ENCODE measurements at places on chromosomes 4 and X.

GRCh38 chr4:109410226-109410625 lies 23.4 kb upstream of the SEC24B start:
- DNase-seq, result no peak

- no peak for DNase-seq
These were observed 472.6 kb upstream of the CPEB2 start for GRCh38 chr4:14529653-14530052.

DNA sequence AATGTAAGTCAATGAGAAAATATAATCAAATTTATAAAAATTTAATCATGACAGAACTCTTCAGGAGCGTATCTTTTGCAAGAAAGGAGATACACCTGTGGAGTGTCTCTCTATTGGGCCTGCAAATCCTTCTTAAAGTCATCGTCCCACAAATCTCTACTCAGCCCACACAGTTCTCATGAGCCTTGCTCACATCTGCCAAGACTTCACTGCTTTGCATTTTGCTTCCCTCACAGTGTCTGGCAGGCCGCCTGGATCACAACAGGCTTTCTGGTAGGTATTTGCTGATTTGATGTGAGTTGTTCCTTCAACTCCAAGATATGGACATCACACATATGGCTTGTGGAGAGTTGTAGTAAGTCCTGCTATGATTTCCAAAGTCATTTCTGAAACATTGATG lies 183.1 kb upstream of the ARX start:
- no peak for DNase-seq

- DNase-seq, result no peak
These were observed 20.0 kb downstream of the PRPS1 start for GRCh38 chrX:107648332-107648731.

- no peak for DNase-seq
These were observed 200.2 kb downstream of the CLCN4 start for GRCh38 chrX:10356979-10357378.

GRCh38 chrX:20529301-20529700 lies 262.6 kb upstream of the RPS6KA3 start:
- DNase-seq, result no peak

DNA sequence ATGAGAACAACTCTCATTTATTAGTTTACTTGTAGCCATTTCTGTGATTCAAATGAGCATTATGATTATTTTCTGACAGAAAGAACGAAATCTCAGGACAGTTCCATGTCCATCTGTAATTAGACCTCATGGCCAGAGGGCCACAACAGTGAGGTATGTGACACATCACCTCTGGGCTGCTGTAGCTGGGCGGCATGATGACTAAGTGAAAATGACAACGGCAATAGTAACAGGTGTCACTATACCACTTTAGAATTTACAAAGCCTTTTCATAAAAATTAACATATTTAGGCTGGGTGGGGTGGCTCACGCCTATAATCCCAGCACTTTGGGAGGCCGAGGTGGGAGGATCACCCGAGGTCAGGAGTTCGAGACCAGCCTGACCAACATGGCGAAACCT lies 252.6 kb downstream of the CBR4 start:
- DNase-seq, result no peak

- DNase-seq, result no peak
These were observed 66.9 kb upstream of the C4orf50 start for GRCh38 chr4:6085028-6085690.

- no peak for DNase-seq
These were observed 38.4 kb upstream of the FAM9B start for GRCh38 chrX:9072281-9072680.

DNA sequence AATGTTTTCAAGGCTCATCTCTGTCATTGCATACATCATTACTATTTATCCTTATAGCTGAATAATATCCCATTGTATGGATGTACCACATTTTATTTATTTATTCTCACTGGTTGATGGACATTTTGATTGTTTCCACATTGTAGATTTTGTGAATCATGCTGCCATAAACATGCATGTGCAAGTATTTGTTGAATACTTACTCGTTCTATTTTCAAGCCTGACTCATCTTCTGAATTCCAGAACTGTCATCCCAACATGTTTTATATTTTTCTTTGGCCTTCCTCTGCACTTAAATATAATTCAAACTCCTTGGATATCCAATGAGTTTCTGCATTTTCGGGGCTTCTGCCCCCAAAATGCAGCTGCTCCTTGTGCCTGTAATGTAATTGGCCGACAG lies 77.6 kb downstream of the MXRA5 start:
- no peak for DNase-seq

DNA sequence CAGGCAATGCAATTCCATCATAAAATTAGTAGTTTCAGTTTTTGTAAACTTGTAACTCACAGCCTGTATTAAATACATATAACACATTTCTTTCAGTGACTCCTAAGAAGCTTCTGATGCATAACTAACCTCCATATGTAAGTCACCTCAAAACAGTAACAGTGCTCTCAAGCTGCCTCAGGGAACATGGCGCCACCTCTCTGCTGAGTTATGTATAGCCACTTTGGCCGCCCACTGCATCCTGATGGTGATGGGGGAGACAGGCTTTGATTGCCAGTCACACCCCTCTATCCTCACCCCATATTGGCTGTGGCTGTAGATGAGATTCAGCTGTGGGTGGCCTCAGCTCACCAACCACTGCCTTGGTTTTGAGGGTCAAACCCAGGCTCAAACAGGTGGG lies 54.3 kb downstream of the LRBA start:
- no peak for DNase-seq

GRCh38 chrX:46814966-46815365 lies 21.9 kb upstream of the RP2 start:
- no peak for DNase-seq

DNA sequence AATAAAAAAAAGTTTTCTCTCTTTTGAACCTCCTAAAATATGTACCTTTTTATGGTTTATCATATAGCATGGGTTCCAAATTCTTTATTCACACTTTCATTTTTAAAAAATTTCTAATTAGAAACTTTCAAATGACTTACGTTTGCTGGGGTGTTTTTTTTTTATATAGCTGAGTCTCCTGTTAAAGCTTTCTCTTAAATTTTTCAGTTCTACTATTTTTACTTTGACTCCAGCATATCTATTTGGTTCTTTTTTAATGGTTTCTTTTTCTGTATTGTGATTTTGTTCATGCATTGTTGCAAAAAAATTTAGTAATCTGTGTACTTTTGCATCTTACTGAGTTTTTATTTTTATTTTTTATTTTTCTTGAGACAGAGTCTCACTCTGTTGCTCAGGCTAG lies 22.3 kb downstream of the ZNF718 start:
- no peak for DNase-seq

DNA sequence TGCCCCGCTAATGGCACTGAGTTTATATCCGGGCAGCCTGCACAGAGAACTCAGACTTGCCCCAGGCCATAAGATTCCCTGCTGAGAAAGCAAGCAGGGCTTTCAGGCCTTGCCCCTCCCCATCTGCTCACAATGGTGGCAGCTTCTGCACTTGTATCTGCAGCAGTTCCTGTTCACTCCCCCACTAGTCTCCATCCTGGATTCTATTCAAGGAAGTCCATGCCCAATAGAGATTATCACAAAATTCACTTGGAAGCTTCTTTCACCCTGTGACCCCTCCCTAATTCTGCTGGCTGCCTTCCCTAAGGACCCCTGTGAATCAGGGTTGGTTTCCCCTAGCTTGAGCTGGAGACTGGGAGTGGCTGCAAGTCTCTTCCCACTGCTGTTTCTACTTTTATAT lies 34.5 kb upstream of the UCP1 start:
- DNase-seq, result no peak

DNA sequence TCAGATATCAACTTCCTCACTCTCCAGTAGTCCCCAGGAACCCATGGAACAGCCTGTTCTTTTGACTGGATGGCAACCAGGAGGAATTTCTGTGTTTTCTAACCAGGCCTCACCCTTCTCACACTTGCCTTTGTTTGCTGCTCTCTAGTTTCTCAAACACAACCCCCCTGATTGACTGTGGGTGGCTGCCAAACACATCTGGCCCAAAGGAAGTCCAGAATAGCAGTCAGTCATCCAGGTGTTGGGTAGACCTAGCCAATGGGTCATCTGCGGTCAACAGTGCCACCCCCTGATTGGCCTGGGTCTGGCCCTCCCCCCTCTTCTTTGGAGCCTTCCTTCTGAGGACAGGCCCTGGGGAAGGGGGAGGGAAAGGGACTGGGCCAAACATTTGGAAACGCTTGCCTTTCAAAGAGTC lies 53.7 kb downstream of the MSX1 start:
- DNase-seq, result no peak

- DNase-seq, result no peak
These were observed 8.9 kb downstream of the KDR start for GRCh38 chr4:55116450-55116849.

DNA sequence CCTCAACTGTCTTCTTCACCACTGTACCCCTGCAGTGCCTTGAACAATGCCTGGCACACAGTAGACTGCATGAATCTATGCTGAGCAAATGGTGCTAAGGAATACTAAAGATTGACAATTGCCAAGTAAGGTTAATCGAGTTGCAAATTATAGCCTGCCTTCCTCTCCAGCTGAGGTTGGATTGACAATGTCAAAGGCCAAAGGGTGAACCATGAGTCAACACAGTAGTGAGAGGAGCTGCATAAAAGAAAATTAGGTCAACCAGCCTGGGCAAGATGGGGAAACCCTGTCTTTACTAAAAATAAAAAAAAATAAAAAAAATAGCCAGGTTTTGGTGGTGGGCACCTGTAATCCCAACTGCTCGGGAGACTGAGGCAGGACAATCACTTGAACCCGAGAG lies 97.1 kb upstream of the BMPR1B start:
- no peak for DNase-seq

- DNase-seq, result no peak
These were observed 42.6 kb downstream of the GAK start for GRCh38 chr4:889516-889915.

- no peak for DNase-seq
These were observed 53.5 kb downstream of the BMP3 start for GRCh38 chr4:81084029-81084428.

DNA sequence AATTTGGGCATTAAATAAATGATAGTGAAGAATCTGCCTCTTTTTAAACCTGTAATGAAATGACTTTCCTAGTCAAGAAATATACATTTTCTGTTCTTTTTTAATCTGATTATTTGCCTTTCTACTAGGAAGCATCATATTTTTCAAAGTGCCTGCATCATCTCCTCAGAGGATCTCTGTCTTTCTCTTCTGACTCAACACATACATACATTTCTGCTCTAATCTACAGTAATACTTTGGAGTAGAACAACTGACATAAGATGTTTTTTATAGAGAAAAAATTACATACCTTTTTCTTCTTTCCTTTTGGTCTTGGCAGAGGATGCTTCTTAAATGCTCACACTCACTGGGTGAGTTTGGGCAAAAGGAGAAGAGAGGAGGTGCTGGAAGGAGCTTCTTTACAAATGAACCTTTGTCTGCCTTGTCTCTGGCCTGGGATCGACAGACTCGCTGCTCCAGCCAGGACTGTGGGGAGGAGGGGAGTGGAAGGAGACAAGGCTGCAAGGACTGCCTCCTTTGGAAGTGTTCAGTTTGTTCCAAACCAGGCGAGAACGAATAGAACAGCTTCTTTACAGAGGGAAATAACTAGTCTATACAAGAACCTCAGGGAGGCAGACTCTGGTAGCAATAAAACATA lies at the start of gene SCRG1:
Gene SCRG1, minus strand, starts transcription at position 338 of the 637 bp plus-strand sequence. CDS start 7,702 bp downstream, outside the sequence.
- DNase-seq, result no peak

DNA sequence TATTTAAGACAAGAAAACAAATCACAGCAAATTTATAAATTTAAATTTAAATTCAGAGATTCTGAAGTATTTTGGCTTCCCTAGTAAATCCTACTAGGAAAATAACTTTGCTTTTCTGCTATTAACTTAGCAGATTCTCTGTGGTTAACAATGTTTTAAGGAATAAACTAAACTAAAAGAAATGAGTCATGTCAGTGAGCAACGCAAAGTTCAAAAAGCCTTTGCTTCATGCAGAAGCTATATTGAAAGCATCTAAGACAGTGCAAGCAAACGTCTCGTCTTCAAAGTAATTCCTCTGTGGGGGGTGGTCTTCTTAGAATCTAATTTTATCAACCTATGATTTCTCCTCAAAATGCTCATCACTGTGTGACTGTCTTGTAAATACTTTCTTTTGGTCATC lies 30.1 kb downstream of the GABRB1 start:
- DNase-seq, result no peak

DNA sequence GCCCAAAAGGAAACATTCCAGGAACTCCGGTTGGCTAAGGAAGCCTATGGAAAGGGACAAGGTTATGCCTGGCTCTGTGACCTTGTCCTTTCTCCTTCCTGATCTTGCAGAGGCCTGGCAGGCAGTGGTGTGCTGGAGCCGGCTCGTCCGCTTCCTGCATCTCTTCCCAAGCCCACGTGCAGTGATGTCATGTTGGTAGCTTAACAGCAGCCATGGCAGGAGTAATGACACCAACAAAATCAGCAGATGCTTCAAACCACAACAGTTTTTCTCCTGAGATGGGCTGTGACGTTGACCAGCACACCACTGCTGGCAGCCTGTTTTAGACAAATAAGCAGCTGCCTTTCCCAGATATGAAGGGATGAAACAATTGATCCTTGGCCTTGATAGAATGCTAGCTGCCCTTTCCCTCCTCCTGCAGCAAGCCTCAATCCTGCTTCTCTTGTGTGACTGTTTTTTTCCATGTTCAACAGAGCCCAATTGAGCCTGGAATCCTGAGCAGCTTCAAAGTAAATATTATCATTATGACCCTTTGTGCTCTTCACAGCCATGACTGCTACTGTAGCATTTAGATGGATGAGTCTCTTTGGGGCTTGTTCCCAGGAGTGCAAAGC lies 23.4 kb downstream of the SEPTIN6 start:
- no peak for DNase-seq

DNA sequence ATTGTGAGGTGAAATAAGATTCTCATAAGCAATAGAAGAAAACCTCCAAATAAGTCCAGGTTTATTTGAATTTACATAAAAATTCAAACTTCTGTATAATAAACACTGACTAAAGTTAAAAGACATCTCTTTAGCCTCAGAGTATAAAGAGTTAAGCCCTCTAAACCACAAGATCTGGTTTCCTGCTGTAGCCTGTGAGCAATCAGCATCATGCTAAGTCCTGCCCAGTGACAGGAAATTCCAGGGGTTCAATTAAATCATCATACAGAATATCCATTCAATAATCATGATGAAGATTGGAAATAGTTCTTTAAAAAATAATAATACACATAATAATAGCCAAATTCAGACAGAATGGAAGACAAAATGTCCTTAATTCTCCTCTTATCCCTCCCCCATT lies 139.2 kb upstream of the DGKK start:
- no peak for DNase-seq

- no peak for DNase-seq
These were observed 1.7 kb upstream of the SRP72 start for GRCh38 chr4:56465599-56466295.

GRCh38 chr4:38082021-38082420 lies 121.8 kb downstream of the PTTG2 start:
- no peak for DNase-seq

DNA sequence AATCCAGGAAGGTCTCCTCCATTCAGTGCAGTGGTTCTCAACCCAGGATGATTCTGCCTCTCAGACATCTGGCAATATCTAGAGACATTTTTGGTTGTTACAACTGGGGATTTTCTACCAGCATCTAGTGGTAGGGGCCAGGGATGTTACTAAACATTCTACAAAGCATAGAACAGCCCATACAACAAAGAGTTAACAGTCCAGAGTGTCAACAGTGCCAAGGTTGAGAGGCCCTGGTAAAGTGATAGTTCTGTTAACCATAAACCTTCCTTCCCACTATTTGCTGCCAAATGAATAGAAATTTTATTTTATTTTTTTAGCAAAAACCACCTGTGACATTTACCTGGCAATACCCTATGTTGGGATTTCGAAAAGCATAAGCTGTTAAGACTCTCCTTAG lies 92.8 kb upstream of the UCP1 start:
- no peak for DNase-seq

- DNase-seq, result no peak
These were observed 128.4 kb upstream of the TMEM164 start for GRCh38 chrX:109874548-109874947.

All from GM18507 (cell line).